ENCODE measurements at places on chromosomes 6 and 20. TPM values are rescaled to one million over a fixed set of nuclear protein-coding genes. Genes with fewer than 3 reads are reported as not detected.

DNA sequence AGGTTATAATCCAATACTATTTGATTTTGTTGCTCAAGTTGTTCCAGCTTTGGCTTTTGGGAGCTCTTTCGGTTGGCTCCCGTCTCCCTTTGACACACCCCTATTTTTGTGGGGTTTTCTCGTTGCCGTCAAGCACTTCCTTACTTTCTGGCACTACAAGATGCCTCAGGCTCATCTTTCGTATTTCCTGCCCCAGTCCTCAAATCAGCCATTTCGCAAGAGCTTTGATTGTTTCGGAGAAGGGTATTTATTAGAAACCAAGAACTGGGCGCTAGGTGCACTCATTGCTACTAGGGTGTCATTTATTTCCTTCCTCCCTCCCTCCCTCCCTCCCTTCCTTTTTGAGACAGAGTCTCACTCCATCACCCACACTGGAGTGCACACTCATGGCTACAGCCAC, 13.3 kb upstream of the SOX12 start:
- no peak for DNase-seq

GRCh38 chr6:125983246-125983945, 2.9 kb upstream of the TRMT11 start:
- no peak for DNase-seq

GRCh38 chr6:87716928-87717614, 15.0 kb upstream of the AKIRIN2 start:
- DNase-seq = no peak

- DNase-seq = no peak
Measured at GRCh38 chr6:2534406-2535042, 216.2 kb downstream of the MYLK4 start.

Gene PRR18
- total RNA-seq = 0.13 TPM

Gene GTSF1L
- total RNA-seq = 4.0 TPM

Gene MCM9
- 18.8 TPM for total RNA-seq

Measured in OCI-LY7 (cell line).